ENCODE measurements at places on chromosomes 5 and 9.
A peak's percentile ranks its signal among the peaks of the same experiment; 100 is the strongest.

DNA sequence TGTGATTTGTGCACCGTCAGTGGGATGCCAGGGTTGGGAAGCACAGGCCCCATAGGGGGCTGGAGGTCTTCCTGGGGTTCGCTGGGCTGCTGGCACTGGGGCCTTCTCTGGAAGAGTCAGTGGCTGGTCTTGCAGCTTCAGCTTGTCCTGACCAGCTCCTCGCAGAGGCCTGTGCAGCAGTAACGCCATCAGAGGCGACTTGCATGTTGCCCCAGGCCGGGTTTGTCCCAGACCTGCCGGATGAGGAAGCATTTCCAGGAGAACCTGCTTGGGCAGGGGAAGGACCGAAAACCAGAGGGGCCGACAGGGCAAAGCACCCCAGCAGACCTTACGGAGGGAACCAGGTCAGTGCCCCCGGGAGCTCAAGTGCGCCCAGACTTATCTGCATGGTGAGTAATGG is 54.7 kb upstream of the IRX2 start:
- DNase-seq: no peak

GRCh38 chr9:87395804-87396479 is 101.7 kb upstream of the DAPK1 start:
- DNase-seq: peak; percentile 75

DNA sequence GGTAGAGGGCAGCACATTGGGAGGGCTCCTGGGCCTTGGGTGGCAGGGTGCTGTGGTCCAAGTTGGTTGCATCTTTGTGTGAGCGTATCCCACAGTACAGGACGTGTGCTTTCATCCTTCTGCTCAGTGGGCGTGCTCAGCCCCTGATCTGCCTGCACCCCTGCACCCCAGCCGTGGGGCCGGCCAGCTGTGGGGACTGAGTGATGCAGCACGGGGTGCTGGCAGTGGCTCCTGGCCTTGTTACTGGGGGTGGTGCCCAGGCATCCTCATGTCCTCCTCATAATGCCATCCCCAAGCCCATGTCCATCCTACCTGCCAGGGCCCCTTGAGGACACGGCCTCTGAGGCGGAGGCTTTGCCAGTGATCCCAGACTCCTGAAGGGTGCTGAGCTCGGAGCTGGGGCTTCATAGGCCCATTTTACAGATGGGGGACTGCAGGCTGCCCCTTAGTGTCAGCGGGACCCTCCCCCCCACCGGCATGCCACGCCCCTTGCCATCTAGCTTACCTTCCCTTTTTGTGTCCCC is 100.7 kb downstream of the PHF2 start:
- DNase-seq: no peak

GRCh38 chr5:77568082-77568481 is 70.4 kb downstream of the OTP start:
- no peak for DNase-seq

- no peak for DNase-seq
Observed at GRCh38 chr5:57366744-57367143, 115.9 kb downstream of the ACTBL2 start.

- DNase-seq: peak; percentile 83
Observed at GRCh38 chr5:35990941-35991611, at the start of gene UGT3A1. UGT3A1 (minus strand) TSS chr5:35991390; CDS start chr5:35991240, 150 bp downstream.

Measured in small intestine (tissue), 16 donors.